IMR-90 (cell line): ENCODE measurements at places on chromosomes 1 and 21. TPM values are rescaled to one million over a fixed set of nuclear protein-coding genes. Genes with fewer than 3 reads are reported as not detected.
A peak's percentile ranks its signal among the peaks of the same experiment; 100 is the strongest.

DNA sequence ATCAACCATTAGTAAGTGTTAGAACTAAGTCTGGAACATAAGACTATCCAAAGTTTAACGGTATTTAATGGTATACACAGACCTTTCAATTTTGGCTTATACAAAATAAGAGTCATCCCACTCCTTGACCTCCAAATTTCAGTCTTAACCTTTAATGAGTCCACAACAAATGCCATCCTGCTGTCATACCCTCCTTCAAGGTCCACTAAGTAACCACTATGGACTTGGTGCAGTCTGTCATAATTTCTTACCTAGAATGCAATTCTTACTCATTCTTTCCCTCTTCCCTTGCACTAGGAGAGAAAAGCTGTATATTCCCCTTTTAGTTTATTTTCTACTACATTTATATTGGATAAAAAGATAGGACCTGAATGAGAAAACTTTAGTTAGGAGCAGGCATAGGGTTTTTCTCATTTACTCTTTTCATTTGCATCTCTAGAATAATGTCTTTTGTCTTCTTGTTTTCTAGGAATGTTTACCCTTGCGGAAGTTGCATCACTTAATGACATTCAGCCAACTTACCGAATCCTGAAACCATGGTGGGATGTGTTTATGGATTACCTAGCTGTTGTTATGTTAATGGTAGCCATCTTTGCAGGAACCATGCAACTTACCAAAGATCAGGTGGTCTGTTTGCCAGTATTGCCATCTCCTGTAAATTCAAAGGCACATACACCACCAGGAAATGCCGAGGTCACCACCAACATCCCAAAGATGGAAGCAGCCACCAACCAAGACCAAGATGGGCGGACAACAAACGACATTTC, 62.1 kb upstream of the ZNF326 start:
- no peak for DNase-seq

DNA sequence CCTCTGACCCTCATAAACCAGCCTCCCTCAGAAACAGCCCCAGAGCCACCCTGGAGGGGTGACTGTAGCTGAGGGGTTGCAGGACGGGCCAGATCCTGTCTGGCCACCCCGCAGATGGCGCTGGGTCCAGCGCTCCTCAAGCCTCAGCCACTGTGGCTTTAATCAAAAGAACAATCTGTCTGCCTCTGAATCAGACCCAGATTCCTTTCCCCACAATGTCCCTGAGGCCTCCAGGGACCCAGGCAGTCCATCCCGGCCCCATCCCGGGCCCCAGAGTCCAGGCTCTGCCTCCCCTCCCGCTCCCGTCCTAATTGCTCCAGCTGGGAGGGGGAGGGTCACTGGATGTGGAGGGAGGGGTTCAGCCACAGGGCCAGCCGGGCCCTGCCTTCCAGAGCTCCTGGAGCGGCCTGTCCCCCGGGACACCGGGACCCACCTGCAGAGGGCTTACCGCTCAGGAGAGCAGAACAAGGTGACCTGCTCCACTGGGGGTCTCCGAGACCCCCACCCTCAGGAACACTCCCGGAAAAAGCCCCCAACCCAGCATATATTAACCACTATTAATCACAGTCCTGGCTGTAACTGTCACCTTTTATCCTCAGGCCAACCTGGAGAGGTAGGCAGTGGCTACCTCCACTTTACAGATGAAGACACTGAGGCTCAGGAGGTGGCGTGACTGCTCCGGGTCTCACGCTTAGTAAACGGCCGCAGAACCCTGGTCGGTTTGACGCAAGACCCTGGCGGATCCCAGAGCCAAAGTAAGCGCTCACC, 836 bp upstream of the FBLIM1 start:
- DNase-seq = peak; percentile 12

- peak; percentile 73 for DNase-seq
These were observed 4.4 kb upstream of the HMGN1 start for GRCh38 chr21:39353295-39353694.

The ELOA gene
- 40.7 and 44.4 TPM in 2 replicates for total RNA-seq

The GADD45A gene
- total RNA-seq = 10.9 and 16.7 TPM in 2 replicates

- DNase-seq = peak; percentile 54
These were observed 139.1 kb downstream of the PLA2G4A start for GRCh38 chr1:186967656-186968394.

DNA sequence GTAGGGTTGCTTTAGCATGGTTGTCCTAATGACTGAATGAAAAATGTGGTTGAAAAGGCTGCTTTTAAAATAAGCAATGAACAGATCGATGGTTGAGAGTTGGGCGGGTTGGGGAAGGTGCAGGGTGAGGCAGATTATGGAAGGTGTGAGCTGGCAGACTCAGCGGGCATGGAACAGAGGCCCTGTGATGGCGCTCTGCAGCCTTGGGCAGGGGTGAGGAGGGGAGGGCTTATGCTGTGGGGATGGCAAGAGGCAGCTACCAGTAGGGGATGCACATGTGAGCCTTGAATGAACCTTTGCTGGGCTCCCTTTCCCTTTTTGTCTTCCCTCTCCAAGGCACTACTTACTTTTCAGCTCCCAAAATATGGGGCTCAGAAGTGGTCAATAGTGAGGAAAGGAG, 30.9 kb downstream of the ATP1B1 start:
- no peak for DNase-seq

- DNase-seq = peak; percentile 20
These were observed 49.6 kb upstream of the PSMG1 start for GRCh38 chr21:39232861-39233291.

GRCh38 chr1:197951089-197951488, 33.9 kb downstream of the LHX9 start:
- no peak for DNase-seq

- DNase-seq = no peak
These were observed 4.9 kb upstream of the LRRC3 start for GRCh38 chr21:44450402-44450801.

The TNFSF4 gene
- total RNA-seq = 19.7 and 23.6 TPM in 2 replicates

DNA sequence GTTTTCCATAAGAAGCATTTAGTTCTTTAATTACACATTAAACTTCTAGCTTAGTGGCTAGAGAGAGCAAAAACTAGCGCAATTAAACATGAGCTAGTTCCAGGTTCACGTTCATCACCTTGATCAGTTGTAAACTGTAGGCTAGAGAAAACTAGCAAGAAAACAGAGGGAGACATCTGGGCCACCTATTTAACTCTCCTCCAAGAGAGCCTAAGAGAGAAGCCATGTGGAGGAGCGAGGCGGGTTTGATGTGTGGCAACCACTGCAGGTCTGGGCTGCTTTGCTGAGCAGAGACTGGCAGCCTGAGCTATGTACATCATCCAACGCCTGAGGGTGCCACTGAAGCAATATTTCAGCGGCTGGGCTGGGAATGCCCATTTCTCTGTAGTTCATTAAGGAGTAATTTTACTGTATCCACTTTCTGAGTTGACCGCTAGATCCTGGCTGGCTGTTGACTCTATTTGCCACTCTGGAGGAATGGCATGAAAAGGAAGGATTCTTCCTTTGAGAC, 252.9 kb downstream of the DYRK1A start:
- no peak for DNase-seq

GRCh38 chr1:16905110-16905867, 9.5 kb downstream of the RNU1-2 start:
- peak; percentile 96 for DNase-seq

The MRPL37 gene
- 111 and 132 TPM in 2 replicates for total RNA-seq

GRCh38 chr1:115233598-115233997, 104.5 kb downstream of the NGF start:
- DNase-seq = no peak

The TMPRSS15 gene
- not detected in 2 replicates for total RNA-seq

GRCh38 chr1:7680207-7680954, 90.7 kb upstream of the VAMP3 start:
- peak; percentile 13 for DNase-seq

DNA sequence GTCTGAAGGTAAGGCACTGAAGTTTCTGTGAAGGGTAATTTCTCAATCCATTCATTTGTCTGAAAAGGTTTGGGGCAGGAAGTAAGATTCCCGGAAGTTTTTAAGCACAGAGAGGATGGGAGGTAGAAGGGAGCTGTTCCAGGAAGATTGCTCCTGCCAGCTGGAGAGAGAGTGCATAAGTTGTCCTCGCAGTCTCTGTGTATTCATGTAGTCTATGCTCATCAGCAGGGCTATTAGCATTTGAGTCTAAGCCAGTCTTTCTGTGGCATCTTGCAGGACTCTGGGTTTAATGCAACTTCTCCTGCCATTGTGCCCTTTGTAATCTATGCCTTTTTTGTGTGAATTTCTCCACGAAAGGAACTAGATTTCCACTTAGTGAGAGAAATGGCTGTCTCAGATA, 140.8 kb upstream of the FGGY start:
- no peak for DNase-seq

The LIPI gene
- not detected in 2 replicates for total RNA-seq

DNA sequence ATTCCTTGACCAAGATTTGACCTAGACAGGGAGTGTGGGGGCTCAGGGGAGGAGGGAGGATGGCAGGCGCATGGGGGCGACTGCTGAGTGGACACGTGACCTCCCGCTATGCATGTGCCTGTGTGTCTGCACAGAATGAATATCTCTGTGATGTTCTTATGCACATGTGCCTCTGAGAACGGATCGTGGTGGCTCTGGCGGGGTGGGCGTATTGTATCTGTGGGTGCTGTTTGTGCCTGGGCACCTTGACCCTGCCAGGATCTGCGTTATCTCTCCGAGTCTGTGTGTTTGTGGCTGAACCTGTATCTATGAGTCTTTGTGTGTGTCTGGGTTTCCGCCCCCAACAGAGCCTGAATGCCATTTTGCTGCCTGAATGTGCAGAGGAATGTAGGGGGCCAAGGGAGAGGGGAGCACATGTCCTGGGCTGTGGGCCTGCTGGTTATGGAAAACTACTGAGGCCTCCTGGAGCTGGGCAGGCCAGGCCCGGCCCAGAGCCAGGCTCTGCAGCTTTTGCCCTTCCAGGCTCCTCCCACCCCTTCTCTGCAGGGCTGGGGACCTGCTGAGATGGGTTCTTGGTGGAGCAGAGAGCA, 102.5 kb downstream of the EBNA1BP2 start:
- DNase-seq = no peak

DNA sequence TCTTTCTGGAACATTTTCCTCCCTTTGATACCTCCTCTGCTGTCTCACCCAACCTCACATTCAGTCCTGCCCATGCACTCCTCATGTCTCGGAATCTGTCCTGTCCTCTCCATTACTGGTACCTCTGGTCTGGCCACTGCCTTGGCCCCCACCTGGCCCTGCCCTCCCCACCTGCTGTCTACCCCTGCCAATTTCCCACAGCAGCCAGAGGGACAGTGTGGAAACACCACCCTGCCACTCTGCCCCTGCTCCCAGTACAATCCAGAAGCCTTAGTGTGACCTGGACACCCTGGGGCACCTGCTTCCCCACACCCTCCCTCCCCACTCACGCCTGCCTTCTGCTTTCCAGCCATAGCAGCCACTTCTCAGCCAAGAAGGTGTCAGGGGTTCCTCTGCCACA, 534.4 kb downstream of the MATN1 start:
- no peak for DNase-seq

The AMPD2 gene
- total RNA-seq = 50.3 and 61.5 TPM in 2 replicates

The VSIG8 gene
- total RNA-seq = not detected in 2 replicates

GRCh38 chr1:215665215-215665614, 98.1 kb downstream of the KCTD3 start:
- peak; percentile 94 for DNase-seq

DNA sequence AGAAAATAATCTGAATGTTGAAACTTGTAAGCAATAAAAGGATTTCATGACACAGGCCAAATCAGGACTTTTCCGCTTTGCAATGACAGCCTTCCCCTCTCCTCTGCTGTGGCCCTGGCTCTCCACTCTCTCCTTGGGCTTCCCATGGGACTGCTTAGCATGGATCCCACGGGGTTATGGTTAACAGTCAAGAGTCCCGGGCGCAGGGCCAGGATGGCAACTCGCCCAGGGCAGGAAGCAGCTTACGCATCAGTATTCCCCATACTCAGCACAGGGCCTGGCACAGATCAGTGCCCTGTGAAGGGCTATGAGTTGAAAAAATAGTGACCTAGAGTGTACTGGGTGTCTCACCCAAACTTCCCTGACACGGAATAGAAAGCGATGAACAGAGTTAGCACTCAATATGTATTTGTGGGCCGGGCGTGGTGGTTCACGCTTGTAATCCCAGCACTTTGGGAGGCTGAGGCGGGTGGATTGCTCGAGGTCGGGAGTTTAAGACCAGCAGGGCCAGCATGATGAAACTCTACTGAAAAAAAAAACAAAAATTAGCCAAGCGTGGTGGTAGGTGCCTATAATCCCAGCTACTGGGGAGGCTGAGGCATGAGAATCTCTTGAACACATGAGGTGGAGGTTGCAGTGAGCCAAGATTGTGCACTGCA, 29.1 kb upstream of the GRHL3 start:
- peak; percentile 81 for DNase-seq

- no peak for DNase-seq
These were observed 38.0 kb downstream of the GPR161 start for GRCh38 chr1:168098534-168099320.

DNA sequence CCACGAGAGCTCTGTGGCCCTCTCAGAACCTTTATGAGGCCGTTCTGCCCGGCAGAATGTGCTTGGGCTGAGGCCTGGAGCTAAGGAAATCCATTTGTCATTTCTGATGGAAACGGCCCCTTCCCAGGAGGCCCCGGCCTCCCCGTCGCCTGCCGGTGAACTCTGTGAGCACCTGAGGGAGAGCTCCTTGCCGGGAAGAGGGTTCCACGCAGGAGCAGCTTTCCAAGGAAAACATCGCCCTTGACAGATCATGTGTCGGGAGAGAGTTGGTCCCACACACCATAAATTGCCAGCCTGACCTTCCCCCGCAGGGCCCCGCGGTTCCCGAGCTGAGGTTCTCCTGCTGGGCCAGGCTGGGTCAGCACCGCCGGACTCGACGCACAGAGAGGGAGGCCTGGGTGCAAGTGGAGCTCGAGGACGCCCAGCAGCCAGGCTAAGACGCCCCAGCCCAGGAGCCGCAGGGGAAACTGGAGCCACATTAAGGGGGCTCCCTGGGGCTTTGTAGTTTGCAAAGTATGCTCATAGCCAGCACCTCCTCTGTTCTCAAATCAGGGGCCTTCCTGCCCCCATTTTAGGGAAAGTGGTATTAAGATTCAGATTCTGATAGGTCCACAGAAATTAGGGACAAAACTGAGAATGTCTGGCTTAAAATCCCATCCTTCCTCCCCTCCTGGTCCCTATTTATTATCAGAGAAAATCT, 239.5 kb downstream of the FOXD2 start:
- DNase-seq = no peak

The TINAGL1 gene
- 0.54 and 0.56 TPM in 2 replicates for total RNA-seq

DNA sequence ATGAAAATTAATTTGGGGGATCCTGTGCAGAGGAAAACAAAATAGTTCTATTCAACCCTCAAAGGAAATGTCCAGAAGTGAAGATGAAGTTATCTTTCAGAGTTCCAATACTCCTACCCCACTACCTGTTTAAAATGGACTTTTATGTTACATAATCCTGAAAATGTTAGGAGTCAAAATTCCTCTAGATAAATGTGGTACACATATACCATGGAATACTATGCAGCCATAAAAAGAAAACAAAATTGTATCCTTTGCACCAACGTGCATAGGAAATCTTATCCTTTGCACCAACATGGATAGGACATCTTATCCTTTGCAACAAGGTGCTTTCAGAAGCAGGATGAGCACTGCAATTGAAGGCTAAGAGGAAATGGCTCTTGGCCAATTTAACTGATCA, 245.2 kb downstream of the LTN1 start:
- no peak for DNase-seq

DNA sequence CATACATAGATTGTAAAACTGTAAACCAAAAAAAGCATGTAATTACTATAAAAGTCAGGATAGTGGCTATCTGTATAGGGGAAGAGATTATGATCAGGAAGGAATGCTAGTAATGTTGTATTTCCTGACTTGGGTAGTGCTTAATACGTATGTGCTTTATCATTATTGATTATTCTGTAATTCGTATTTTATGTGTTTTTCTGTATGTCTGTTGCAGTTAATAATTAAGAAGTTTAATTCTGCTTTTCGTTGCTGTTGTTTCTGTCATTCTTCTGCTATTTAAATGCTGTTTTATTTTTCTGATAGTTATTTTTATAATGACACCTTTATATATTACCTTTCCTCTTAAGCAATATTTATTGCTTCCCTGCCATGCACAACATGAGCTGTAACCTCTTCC, 29.3 kb upstream of the TRIM33 start:
- no peak for DNase-seq
